Non-pigmented ciliary epithelial cell (primary cell): ENCODE measurements at places on chromosomes 13 and 19.

- DNase-seq: no peak
Measured at GRCh38 chr13:71873418-71874247, 6.6 kb upstream of the DACH1 start.

DNA sequence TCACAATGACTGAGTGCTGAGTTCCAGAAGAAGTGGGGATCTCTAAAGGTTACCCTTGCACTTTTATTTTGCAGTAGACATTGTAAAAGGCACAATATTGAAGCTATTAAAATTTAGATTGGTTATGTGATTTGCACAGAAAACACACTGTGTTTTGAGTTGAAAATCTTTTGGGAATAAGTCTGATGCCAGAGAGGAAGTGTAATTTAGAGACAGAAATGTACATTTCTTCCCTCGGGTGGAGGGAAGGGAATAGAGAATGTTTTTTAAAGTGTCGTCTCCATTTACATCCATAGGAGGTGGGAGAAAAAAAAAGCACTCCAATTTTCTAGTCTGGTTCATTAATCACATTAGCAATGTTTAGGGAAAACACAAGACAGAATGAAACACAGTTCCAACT is 465.8 kb downstream of the OLFM4 start:
- DNase-seq: no peak

GRCh38 chr19:17337675-17338432 is 501 bp downstream of the GTPBP3 start:
- no peak for DNase-seq

DNA sequence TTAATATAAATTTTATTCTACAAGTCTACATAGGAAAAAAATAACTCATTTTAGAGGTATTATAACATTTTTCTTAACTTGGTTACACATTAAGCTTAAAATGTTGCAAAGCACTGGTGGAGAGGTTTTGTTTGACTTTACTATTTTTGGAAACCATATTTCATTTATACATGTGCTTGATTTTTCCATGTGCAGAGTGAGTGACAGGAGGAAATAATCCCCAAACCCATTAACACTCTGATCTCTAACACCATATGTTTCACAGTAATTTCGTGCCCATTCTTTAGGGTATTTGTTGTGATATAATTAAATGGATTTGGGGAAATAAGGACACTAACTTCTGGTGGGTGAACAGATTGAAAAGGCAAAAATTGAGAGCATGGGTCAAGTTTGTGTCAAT is 2124.4 kb upstream of the PCDH20 start:
- DNase-seq: no peak
